NCI-H2081 treated with DMSO at 0.1 percent for 48 hours (cell line): ENCODE measurements at places on chromosomes 16 and 17.

DNA sequence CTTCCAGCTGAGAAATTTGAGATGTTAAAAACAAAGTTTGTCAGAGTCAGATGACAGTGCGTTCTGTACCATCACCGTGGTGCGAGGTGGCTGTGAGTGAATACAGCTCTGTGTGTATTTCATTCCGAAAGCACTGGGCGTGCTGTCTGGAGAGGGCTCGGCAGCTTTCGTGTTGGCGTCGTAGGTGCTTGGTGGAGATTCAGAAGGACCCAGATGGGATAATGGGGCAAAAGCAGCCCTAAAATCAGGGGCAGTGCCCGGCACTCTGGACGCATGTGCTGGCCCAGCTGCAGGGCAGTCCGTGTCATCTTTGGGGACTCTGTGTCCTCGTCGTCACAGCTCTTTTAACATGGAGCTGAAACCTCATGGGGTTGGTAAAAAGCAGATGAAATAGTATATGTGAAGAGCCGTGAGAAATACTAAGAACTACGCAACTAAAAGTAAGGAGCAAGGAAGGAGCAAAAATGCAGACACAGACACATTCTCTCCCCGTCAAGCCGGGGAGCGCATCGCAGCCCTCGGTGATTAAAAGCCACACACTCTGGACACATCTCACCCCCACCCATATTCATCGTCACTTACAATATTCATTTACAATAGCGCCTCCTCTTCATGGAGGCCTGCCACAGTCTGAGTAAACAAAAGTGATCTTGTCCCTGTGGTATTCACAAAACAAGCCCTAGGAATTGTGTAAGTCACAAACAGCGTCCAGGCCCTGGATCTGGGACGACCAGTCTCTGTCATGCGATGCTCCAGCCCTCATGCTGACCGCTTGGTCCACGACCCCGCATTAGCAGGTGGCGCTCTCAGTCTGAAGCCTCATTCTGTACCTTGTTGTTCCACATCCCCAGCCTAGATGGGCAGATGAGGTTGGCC lies 206.7 kb downstream of the RPTOR start:
- no peak for DNase-seq

GRCh38 chr17:55458978-55459377 lies 37.3 kb upstream of the MMD start:
- no peak for DNase-seq

- no peak for DNase-seq
Observed at GRCh38 chr17:79298799-79299198, 224.2 kb downstream of the ENGASE start.

DNA sequence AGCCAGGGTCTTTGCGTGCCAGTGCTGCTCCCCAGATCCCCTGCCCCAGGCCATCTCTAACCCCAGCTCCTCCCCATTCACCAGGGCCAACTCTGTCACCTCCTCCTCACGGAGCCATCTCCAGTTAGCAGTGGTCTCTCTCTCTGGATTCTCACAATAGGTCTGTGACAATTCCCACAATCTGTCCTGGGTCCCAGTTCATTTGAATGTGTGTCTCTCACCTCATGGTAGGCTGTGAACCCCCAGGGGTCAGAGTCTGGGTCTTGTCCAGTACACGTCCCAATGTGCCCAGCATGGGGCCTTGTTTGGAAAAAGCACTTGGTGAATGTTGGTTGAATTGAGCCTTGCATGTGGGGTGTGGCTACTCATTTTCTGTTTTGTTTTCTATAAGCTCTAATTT lies 205.3 kb downstream of the PHKB start:
- DNase-seq = no peak

GRCh38 chr16:88988980-88989811 lies 12.2 kb upstream of the CBFA2T3 start:
- no peak for DNase-seq

- DNase-seq = no peak
Observed at GRCh38 chr17:77208217-77208808, 67.5 kb downstream of the SEC14L1 start.

DNA sequence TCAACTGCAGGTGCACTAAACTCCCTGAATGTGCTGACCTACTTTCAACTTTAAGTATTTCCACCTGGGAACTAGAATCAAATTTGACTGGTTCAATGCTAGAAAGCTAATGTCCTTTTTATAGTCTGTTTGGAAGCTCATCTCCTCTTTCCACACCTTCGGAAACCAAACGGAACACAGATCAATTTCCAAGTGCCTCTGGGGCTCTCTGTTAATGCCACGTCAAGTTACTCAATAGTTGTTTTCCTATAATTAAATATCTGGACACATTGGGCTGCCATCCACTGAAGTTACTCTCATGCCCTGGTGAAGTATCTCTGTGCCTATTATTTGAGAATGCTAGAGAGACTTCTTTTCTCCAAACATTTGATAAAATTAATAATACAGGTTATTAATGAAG lies 29.7 kb downstream of the ABAT start:
- DNase-seq = no peak

DNA sequence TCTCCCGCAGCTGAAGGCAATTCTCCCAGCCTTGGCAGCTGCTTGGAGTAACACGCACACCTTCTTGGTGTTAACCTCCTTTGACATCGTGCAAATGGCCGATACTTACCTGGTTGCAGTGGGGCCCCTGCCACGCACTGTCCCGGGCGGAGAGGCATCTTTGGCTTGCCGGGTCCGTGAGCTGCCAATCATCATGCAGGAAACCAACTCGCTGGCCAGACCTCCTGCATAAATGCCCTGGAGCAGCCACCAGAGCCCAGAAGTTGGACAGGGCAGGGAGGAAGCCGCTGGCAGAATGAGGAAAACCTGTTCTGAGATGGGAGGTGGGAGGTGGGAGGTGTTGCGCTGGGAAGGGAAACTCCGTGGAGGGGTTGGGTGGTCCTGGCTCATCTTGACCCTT lies 41.7 kb upstream of the CREBBP start:
- no peak for DNase-seq

GRCh38 chr17:54620399-54620978 lies 280.2 kb upstream of the TOM1L1 start:
- DNase-seq = no peak

GRCh38 chr17:78555746-78556401 lies 21.3 kb downstream of the DNAH17 start:
- no peak for DNase-seq

- DNase-seq = no peak
Observed at GRCh38 chr17:36937959-36938565, 787 bp downstream of the LHX1 start.

DNA sequence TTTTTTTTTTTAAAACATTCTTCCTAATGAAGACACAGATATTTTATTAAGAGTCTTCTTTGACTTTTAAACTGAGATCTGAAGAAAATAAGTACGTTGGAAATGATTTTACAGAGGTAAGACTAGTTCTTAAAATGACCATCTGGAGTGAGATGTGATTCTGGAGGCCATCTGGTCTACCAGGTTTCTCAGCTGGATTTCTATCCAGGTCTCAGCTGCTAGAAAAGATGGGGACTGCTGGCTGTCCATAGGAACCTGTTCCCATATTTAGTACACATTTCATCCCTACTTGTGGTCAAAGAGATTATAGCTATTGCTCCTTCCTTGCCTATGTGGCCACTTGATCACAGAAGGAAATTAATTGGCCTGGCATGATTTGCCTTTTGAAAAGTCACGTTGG lies 12.2 kb downstream of the PMFBP1 start:
- DNase-seq = no peak

DNA sequence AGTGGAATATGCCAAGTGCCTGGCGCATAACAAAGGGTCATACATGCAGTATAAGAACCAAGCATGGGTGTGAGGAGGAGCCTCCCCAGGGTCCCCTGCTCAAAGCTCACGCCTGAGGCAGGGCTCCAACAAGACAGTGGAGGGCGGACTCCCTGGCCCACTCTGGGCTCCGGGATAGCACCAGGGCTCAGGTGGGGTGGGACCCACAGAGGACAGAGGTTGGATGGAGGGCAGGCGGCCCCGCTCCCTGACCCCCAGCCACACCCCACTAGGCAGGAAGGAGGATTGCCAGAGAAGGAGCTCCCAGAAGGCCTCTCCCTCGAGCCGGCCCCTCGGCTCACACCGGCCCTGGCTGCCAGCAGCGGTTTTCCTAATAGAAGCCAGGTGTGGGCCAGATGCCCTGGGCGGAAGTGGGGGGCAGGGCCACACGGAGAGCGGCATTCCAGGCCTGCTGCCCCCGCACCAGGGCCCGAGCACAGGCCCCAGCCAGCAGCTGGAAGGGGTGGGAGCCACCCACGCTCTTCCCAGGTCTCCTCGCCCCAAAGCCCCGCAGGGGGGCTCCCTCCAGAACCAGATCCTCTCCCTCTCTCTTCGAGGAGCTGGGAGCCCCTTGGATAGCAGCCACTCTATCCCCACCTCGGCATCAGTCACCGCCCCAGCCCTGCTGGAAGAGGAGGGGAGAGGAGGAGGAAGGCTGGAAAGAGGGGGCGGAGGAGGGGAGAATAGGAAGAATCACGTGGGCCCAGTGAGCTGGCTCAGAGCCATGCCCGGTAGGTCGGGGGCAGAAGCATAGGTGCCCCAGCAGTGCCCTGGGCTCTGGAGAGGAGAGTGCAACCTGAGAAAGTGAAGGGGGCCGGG lies 21.0 kb downstream of the VASN start:
- DNase-seq = no peak

- no peak for DNase-seq
Observed at GRCh38 chr16:12083631-12084030, 107.1 kb downstream of the SNX29 start.

GRCh38 chr17:2377659-2378058 lies 23.2 kb downstream of the MNT start:
- no peak for DNase-seq

DNA sequence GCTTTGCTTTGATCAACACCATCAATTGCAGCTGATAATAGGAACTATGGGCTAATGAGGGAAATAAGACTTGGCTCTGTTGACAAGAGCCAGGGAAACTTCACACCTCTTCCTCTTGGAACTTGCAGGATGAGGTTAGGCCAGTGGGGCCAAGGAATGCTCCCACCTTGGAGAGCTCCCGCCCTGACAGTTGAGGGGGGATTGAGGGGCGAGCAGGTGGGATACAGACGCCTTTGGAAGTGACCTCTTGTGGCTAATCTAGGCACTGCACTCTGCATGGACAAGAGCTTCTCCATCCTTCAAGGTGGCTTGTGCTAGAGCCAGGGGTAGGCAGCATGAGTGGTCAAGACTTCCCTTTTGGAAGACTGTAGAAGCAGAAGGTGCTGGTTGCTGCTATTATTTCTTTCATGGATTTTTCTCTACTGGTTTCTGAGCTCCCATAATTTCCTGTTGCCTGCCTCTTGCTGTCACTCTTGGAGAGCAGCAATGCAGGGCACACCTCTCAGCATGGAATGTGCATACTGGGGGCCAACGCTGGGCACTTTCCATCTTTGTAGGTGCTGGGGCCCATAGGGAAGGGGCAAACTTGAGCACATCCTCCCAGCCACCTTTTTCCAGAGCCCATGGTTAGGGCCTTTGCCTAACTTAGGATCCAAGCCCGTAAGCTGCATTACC lies 2.3 kb upstream of the PHF12 start:
- no peak for DNase-seq

DNA sequence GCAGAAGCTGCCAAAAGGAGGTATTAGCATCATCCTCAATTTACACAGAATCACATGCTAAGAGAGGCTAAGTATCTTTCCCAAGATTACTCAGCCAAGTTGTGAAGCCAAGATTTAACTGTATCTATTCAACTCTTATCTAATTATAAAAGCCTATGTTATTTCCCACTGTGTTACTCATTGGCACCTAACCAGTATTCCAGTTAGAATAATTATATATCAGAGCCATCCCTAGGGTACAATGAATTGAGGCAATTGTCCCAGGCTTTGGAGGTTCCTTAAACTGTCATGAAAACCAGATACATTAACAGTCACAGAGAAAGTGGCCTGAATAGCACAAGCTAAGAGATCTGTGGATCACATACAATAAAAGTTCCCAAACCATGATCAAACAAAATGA lies 10.9 kb upstream of the AMFR start:
- no peak for DNase-seq

DNA sequence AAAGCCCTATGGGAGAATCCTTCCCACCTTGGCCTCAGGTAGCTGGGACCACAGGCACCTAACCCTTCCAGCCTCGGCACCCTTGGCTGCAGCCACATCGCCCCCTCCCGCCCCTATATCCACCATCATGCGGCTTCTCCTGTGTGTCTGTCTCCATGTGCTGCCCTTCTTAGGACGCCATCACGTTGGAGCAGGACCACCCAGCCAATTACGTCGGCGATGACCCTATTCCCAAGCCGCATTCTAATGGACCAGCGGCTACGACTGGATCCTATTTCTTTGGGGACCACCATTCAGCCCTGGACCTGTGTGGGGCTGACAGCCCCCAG lies 3.3 kb upstream of the CCDC57 start:
- DNase-seq = no peak

DNA sequence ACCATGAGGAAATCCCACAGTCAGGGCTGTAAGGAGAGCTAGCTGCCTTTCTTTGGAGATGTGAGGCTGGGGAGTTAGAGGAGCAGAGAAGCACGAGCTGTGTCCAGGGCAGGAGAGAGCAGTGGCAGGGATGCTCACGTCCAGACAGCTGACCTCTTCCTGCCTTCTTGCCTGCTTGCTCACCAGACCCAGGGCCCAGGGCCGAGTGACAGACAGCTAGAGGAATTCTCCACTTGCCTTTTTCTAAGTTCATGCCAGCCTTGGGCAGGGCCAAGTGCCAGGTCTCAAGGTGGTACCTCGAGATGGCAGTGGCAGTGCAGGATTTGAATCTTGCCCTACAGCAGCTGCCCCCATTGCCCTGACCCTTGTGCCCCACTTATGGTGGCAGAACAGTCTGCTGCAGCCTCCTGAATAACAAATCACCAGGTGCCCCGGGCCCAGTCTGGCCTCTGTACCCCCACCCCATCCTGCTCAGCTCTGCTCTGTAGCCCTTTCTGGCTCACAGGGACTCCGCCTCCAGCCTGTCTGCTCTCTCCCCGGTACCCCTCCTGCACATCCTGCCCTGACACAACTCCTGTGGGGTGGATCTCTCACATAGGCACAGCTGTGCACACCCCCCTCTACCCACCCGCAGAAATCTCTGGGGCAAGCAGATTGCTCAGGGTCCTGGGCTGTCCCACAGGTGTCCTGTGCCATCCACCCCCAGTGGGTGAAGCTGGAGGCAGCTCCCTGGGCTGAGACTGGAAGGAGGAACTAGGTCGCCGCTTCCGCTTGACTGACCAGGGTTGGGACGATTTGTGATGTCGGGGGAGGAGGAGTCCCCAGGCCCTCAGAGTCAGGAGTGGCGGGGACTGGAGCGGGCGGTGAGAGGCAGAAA lies 25.9 kb downstream of the GRIN2C start:
- no peak for DNase-seq
